Hematopoietic multipotent progenitor cell (in vitro differentiated cells): ENCODE measurements at places on chromosomes 2 and 18.

- DNase-seq: no peak
Measured at GRCh38 chr18:27843783-27844777, 332.9 kb downstream of the CDH2 start.

DNA sequence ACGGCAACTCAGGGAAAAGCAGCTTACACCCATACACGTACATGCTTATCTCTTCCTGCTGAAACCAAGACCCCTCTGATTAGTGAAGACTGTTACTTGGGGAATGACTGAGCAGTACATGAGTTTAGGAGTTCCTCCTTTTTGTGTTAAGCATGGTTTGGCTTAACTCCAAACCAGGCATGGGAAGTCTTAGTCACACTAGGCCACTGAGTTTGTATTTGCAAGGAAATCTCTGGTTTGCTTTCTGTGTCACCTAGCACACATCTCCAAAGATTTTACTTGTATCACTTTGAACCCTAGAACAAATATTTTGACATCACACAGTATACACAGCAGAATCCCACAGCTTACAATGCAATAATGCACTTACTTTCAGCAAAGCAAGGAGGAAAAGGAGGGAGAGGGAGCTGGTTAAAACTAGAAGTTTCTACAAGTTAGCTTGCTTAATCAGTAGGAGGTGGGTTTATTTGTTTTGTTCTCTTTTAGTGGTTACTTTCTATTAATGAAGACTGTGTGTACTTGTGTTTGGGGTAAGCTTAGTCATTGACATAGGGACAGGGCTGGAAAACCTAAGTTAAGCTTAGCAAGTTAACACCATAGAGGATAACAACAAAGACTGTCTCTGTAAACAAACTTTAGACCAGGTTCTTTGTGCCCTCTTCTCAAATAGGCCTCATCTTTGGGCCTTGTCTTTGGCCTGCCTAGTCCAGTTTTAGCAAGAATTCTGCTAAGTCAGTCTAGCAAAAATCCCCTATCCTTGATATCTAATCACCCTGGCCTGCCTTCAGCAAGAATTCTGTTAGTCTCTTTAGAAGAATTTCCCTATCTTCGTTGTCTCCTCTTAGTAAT, 219.4 kb downstream of the MREG start:
- no peak for DNase-seq

DNA sequence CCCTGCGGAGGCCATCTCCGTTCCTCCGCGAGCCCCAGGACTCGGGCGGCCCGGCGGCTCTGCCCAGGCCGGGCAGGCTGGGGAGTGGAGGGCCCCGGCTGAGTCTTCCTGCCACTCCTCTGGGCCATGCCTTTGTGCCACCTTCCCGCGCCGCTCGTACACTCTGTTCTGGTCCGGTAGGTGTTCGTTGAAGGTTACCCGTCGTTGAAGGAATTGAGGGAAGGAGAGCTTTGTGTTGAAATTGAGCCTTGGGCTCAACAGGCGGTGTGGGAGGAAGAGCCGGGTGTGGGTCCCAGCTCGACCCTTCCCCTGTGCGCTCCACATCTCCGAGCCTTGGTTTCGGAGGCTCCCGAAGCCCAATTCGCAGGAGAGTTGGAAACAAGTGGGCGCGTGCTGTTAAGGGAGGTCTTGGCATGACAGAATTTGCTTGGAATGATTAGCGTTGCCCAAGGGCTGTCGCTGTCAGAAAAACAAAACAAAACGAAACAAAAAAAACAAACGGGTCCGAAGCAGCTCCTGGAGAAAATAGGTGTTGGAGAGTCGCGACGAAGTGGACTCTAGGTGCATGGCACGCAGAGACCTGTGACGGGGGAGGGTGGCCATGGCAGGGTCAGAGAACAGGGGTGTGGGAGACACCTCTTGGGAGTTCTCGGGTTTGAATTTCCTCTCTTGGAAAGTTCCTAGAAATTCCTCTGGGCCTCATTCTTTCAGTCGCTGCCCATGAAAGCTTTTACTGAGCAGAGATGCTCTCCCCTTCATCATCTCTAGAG, 1.2 kb upstream of the MZT2A start:
- DNase-seq: no peak

DNA sequence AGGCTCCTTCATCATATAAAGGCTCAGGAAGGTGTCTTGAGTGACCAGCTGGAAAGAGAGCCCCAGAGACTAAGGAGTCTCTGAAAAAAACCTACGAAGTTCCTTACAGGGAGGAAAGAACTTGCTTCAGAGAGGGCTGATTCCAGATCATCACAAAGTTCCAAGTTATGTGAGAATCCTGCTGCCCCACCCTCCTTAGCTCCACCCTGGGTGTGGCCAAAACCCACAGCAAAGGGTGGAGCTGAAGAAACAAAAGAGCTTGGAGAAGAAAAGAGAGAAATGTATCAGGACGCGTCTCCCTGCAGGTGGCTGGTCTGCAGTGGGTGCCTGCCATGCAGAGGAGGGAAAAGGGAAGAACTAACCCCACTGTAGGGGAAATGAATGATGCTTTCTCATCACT, 32.8 kb upstream of the ZNF396 start:
- DNase-seq: no peak
